ENCODE measurements at places on chromosomes 6 and 20.

DNA sequence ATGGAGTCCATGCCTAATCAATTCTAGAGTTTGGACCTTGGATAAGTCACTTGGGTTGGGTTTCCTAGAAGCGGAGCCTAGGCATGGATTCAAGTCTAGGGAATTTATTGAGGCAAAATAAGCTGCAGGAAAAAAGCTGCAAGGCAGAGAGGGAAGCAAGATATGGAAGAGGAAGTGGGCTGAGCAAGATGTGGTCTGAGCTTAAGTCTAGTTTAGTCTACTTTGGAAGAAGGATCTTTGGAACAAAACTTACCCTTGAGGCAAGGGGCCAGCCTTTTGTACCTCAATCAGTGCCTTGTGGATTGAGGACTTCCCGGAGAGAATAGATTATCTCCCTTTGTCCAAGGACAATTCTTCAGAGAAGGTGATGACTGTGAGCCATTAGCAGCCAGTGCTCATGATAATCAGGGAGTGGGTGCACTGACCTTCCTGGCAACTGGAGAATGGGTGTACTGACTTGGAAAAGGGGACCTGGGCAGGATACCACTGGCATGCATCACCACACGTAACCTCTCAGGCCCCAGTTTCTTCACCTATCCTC lies 10.9 kb downstream of the ZSCAN9 start:
- DNase-seq: no peak

DNA sequence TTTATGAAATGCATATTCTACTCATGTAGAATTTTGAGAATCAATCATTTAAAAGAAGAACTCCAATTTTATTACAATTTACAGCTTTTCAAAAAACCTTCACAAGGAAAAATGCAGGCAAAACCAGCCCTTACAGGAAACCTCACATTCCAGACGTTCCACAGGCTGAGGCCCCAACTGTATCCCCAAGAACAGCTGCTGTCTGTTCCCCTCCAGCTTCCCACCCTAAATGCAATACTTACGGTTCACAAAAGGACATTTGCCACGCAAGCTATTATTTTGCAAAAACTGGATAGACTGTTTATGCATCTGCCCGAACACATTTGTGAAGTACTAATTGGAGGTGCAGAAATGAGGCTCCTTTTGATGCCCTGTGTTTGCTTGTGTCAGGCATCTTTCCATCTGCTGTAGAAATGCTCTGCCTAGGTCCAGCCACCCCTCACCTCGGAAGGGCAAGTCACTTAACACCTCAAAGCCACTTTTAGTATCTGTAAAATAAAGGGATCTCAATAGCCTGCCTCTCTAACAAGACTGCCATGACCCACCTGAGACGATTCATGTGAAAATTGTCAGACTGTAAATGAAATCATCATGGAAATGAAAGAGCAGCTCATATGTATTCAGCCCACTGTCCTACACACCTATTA lies 26.5 kb downstream of the PDE10A start:
- no peak for DNase-seq

- DNase-seq: no peak
Measured at GRCh38 chr20:20824924-20825584, 112.6 kb upstream of the RALGAPA2 start.

GRCh38 chr6:81465859-81466258 lies 286.6 kb downstream of the TENT5A start:
- DNase-seq: no peak

- no peak for DNase-seq
Measured at GRCh38 chr6:107585815-107586435, 96.0 kb downstream of the SOBP start.

DNA sequence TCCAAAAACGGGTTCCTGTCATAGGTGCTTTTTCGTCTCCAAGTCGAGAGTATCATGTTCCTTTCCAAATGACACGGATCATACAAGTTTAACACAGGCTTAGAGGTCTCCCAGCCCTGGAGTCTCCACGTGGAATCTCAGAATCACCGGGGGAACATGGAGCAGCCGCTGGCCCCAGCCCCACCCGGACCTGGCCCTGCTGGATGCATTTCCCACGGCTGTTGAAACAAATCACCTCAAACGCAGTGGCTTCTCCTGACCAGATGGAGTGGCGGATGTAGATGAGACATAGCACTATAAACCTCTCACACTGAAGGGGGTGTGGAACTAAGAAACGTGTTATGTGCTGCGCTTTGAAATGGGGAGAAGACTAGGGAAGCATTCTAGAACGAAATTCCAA lies 70.0 kb upstream of the FRMD1 start:
- no peak for DNase-seq

- no peak for DNase-seq
Measured at GRCh38 chr20:36574366-36575135, 1.2 kb downstream of the TGIF2 start.

DNA sequence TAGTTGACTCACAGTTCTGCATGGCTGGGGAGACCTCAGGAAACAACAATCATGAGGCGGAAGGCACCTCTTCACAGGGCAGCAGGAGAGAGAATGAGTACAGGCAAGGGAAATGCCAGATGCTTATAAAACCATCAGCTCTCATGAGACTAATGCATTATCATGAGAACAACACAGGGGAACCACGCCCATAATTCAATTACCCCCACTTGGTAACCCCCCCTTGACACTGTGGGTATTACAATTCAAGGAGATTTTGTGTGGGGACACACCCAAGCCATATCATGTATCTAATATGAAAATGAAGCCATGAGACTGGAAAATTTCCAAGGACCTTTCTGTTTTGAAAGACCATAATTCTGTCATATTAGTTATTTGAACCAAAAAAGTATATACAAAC lies 342.4 kb upstream of the PLCB4 start:
- no peak for DNase-seq

DNA sequence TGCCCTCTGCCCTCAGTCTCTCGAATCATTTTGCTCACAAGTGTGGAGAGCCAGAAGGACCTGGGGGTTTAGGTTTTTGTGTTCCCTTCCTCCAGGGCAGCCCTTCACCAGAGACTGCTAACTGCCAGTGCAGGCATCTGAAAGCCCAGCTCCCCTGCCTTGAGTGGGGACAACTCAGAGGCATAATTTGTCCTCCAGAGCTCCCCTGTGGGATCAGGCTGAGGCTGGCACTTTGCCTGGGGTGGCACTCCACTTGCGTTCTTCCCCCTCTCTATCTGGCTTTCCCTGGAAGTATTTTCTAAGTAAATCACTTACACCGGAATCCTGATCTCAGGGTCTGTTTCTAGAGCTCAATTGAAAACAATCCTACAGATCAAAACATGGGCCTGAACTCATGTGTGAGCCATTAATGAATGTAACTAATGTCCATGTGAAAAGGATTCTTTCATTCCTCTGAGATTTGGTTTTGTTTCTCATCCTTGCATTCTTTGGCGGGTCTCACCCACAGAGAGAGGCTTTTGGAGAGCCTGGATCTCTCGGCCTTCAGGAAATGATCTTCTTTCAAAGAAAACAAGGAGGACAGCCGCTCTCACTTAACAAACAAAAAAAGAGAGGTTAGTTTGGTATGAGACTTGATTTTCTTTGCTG lies 125.7 kb upstream of the RIPOR2 start:
- DNase-seq: no peak

GRCh38 chr6:119493980-119494379 lies 144.4 kb upstream of the MAN1A1 start:
- DNase-seq: no peak

DNA sequence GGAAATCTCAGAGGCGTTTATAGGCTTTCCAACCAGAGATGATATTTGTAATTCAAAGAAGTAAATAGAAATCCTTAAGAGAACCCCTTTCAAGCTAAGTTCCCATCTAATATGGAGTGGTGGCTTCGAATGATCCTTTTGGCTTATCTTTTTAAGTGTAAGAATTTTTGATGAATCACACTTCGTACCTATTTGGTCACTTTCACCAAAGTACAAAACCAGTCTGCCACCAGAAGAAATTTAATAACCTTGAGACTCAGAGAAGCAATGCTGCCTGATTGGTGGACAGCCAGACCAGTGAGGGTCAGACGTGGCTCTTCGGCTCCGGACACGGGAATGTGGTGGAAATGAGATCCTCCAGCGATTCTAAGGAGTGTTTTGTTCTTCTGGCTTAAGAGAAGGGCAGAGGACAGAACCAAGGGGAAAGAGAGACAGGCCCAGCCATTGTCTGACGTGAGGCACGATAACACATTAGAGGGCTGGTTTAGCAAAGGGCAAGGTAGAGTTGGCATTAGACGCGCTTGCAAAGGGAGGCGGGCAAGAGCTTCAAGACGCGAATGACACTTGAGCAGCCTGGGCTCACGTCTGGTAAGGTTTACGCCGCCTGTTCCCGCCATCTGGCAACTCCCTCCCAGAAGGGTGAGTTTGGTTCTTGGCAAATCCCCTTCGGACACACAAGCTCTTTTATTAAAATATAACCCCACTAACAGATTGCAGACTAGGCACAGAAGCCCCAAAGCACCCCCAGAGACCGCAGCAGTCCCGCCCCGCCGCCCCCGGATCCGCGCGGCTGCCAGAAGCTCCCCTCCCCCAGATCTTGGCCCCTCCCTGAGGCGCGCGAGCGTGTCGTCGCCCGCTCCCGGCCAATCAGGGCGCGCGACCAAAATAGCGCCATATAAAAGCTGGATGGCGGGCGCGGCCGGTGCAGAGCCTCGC lies 50.0 kb upstream of the EZR start:
- peak; percentile 9 for DNase-seq

DNA sequence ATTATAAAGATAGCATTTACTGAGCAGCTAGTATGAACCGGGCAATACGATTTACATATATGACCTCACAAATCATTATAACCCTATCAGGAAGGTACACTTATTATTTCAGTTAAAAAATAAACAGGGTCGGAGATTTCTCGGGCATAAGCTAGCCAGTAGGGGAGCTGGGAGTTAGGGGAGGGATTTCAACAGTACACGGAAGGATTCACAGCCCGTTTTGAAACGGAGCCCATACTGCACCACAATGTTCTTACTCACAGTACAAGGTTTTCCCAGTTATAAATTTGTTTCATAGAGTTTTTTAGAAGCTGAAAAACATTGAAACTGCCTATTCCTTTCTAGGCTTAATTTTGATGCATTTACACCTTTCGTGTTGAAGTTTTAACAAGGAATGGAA lies 607.1 kb downstream of the HDGFL1 start:
- no peak for DNase-seq

GRCh38 chr6:79570129-79571029 lies 33.1 kb upstream of the LCA5 start:
- no peak for DNase-seq

DNA sequence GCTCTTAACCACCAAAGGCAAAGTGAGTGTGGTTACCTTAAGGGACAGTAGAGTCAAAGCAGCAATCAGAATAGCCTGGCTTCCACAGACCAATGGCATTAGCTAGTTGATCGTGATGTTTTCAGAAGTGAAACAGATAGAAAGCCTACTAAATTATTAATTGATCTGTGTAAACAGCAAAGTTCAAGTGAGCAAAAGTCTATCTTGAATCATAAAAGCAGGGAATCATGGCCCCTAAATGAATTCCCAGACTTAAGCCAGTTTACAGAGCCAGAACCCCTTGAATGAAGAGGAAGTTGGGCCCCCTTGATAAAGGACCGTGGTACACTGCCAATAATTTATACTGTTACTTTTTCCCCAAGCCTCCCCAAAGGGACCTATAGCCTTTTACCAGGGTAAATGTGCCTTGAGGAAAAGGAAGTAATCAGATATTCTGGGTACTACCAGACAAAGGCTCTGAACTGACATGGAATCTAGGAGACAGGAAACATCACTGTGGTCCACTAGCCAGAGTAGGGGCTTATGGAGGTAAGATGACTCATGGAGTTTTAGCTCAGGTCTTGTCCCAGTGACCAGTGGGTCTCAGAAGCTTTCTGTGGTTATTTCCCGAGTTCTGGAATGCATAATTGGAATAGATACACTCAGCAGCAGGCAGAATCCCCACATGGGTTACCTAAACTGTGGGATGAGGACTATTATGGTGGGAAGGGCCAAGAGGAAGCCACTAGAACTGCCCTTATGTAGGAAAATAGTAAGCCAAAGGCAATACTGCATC lies 317.5 kb downstream of the CD83 start:
- DNase-seq: no peak

- DNase-seq: no peak
Measured at GRCh38 chr6:113361014-113361645, 496.0 kb upstream of the MARCKS start.

GRCh38 chr6:52304983-52305390 lies 20.4 kb upstream of the MCM3 start:
- DNase-seq: no peak

GRCh38 chr6:100952006-100952405 lies 70.9 kb upstream of the ASCC3 start:
- DNase-seq: no peak

GRCh38 chr6:33668914-33669313 lies 42.6 kb downstream of the UQCC2 start:
- no peak for DNase-seq

- DNase-seq: no peak
Measured at GRCh38 chr6:82381278-82381677, 17.7 kb downstream of the TPBG start.

GRCh38 chr6:34957231-34957783 lies 68.3 kb downstream of the ANKS1A start:
- DNase-seq: no peak

- no peak for DNase-seq
Measured at GRCh38 chr6:134162932-134163331, 110.5 kb upstream of the SLC2A12 start.

- no peak for DNase-seq
Measured at GRCh38 chr6:137550535-137550934, 56.3 kb upstream of the OLIG3 start.
